ENCODE measurements at places on chromosomes 4 and X.

DNA sequence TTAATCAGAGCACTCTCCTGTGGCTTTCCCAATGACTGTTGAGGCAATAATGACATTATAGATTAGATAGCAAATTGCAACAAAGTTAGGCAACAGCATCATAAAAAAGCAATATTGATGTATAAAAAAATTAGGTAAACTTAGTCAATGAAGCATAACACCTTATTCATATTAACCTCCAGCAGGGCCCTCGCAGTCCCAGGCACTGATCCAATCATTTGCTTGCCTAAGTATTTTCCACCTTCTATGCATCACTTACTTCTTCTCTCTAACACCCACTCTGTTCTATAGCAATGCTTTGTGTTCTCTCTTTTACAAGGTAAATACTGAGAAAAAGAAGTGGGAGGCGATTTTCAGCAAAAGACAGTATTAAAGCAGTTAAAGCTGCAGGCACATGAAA, 833.5 kb upstream of the ADGRL3 start:
- no peak for DNase-seq

DNA sequence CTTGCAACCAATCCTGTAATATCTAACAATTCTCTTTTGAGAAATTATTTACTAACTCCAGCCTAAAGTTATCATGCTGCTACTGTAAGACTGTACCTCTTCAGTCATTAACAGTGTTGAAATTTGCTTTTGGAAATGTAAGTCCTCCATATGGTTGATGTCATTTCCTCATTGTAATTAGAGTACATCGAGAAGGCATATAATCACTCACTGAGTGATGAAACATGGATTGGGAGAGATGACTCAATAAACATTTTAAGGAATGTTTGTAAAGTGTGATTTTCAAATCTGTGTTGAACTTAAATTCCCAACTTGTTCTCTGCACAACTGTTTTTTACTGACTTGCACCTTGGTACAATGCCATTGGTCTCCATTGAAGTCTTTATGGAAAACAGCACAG, 61.2 kb downstream of the HMGB2 start:
- no peak for DNase-seq

- DNase-seq = no peak
These were observed 473.4 kb downstream of the PCDH7 start for GRCh38 chr4:31193521-31193920.

GRCh38 chr4:139641218-139641617, 24.4 kb upstream of the MGST2 start:
- no peak for DNase-seq

- DNase-seq = no peak
These were observed 12.9 kb upstream of the WDR19 start for GRCh38 chr4:39169426-39169825.

DNA sequence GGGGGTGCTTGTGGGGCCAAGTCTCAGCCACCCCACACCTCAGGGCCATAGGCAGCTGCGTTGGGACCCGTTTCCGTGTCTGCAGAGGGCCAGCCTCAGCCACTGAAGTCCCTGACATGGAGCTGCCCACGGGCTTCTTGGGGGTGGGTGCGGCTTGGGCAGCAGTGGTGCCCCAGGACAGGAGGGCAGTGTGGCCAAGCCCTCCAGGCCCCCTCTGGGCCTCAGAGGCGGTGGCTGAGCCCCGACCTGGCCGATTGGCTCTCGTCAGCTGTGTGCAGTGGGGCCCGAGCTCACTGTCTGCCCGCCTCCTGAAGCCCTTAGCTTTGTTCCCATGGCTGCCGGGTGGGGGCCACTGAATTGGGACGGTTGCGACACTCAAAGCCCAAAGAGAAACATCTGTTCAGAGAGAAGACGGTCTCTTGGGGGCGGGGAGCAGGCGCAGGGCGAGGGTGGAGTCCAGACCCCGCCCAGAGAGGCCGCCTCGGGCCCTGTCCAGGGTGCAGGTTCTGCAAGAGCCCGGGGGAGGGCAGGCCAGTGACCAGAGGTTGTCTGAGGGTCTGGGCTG, 9.1 kb downstream of the FGFR3 start:
- DNase-seq = no peak

GRCh38 chr4:175703956-175704600, 108.0 kb downstream of the GPM6A start:
- no peak for DNase-seq

GRCh38 chrX:6151971-6152370, 76.7 kb downstream of the NLGN4X start:
- no peak for DNase-seq

GRCh38 chr4:132395561-132395960, 753.5 kb upstream of the PCDH10 start:
- DNase-seq = no peak

GRCh38 chr4:159719531-159719930, 616.7 kb downstream of the RAPGEF2 start:
- no peak for DNase-seq

DNA sequence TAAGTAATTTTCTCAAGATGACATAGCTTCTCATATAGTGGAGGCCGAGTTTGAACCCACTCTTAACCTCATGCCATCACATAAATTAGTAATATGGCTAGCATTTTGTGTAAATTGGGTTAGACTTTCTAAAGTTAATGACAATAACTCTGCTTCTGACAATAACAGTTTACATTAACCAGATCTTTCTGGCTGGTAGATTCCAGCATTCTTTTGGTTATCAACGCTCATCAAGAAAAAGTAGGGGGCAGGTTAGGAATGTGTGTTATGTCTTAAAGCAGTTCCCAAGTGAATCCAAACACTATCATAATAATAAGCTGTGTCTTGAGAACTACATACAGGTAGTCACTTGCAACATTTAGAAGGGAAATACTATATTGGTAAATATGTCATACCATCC, 162.5 kb downstream of the PRDM5 start:
- no peak for DNase-seq

DNA sequence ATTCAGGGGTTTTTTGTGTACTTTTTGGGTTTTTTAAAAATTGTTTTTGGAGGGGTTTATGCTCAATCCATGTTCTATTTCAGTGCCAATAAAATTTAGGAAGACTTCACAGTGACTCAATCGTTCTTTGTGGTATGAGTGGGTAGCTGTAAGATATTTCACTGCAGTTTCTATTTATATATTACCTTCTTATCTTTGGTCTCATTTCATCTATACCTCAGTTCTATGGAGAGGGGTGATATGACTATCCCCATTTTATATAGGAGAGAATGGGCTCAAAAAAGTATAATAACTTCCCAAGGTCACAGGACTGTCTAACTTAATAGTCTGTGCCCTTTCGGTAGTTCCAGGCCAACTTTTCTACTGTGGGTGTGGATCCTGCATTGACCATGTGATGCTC, 74.4 kb downstream of the MSN start:
- no peak for DNase-seq

DNA sequence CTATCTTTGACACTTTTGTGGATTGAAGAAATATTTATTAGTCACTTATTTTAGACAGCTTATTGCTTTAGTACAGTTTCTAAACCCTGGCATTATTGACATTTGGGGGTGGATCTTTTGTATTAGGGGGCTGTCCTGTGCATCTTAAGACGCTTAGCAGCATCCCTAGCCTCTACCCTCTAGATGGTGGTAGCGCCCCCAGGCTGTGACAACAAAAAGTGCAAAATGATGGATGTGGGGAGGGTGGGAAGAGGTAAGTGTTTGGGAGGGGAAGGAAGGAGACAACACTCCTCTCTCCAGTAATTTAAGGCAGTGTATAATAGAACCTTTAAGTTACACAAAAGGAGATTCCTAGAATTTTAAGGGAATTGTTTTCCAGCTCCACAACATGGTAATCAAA, 1210.6 kb downstream of the C4orf33 start:
- no peak for DNase-seq

- no peak for DNase-seq
These were observed 49.3 kb downstream of the SLC10A7 start for GRCh38 chr4:146472404-146472803.

- DNase-seq = no peak
These were observed 100.4 kb downstream of the QRFPR start for GRCh38 chr4:121280425-121280824.

DNA sequence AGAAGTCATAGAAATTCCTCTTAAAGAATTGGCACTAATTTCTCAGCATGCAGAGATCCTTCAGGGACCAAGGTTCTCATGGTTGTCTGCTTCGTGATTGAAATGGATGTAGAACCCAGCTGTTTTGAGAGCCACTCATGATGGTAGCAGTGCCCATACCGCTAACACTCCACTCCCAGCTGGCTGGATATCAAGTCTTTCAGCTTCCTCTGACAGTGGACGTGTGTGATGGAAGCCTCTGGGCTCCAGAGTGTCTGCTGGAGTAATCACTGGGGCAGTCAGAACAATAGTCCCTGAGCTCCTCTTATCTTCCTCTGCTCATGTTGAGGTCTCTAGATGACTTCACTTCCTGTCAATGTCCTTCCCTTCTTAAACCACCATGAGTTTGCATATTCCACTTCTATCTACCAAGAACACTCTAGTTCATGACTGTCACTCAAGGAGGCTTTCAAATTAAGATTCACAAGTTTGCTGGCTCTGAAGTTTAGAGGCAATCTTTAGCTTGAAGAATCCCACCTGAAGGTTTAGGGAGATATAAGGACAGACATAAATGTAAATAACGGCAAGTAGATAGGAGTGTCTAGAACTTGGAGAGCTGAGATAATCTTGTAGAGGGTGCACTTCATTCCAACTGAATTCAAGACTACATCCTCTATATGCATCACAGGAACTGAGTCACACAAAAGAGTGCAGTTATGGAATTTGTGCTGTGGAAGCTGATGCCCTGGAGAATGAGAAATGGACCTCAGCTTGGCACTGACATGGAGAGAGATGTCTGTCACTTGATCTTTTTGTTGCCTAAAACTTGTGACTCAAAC, 64.5 kb upstream of the WDR1 start:
- DNase-seq = no peak

DNA sequence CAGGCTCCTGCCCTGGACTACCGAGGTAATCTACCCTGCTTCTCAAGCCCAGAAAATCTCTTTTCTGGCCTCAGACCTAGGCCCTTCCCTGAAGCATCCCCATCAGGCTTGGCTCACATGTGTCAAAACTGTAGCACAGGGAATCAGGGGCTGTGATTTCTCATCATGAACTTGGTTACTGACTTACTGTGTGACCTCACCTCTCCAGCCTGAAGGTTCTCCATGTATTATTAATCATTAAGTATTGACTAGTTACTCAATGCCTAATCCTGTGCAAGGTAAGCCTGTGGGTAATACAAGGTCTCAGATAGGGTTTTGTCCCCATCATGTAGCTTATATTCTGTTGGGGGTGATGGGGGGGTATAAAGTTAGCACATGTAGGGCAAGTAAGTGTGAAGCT, 6.8 kb downstream of the SRPX2 start:
- no peak for DNase-seq

GRCh38 chr4:26028133-26028792, 114.2 kb downstream of the SMIM20 start:
- no peak for DNase-seq

GRCh38 chrX:30910124-30910860, 21.2 kb upstream of the TAB3 start:
- DNase-seq = no peak

GRCh38 chr4:88283661-88284438, 511 bp downstream of the PPM1K start:
- no peak for DNase-seq

GRCh38 chrX:72019487-72019886, 108.8 kb downstream of the NHSL2 start:
- DNase-seq = no peak

GRCh38 chr4:104524026-104524425, 29.3 kb upstream of the CXXC4 start:
- DNase-seq = no peak

DNA sequence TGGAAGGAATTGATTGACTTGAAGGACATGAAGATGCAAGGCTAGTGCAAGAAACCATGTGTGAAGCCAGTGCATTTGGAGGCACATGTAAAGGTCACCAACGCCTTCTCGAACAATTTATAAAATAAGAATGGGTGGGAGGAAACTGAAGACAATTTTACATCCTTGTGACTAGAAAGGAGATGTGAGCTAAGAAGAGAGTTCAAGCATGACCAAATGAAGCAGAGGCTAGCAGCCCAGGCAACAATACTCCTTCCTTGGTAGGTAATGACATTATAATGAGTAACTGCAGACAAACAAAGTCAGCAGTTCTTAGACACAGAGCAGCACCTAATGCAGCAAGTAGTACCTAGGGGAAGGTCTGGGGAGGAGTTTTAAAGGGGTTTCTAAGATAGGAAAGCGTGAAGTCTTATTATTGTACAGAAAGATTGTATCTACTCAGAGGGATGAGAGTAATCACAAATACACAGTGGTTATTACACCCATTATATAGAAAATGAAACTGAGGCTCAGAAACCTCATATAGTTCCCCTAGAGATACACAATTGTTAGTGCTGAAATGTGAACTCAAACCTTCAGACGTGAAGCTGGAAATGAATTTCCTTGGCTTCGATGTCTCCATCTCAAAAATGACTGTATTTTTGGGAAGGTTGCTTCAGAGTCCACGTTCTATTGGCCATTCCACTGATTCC, 56.1 kb downstream of the ATXN3L start:
- DNase-seq = no peak

DNA sequence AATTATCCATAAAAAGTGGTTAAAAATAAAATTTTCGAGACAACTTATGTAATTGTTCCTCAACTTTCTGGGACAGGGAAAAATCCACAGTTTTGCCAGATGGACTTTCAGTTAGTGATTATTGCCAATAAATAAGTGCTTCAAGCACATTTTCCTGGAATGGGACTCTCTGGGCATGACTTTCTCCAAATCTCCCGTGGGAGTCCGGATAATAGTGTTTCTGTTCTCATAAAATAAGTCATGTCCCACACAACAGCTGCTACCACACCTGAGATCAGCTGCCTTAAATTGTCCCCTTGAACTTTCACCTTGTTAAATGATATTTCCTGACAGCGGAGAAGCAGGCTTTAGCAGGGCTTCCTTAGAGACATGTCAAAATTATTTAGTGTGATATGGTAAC, 133.4 kb upstream of the NAP1L5 start:
- no peak for DNase-seq

- no peak for DNase-seq
These were observed 20.6 kb upstream of the CLDN24 start for GRCh38 chr4:183342541-183343533.

DNA sequence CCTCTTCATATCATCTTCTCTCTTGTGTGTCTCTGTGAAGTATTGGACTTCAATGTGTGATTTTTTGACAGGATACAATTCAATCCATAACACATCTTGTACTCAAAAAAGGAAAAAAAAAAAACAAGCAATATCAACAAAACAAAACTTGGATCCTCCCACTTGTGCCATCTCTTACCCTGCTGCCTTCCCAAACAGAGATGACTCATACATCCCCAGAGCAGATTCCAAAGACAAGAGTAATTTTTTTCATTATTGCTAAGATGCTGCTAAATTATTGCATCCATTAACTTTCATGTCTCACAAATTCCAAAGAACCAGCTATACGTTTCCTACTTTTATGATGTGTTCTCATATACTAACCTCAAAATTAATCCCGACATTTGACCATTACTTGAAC, 479.2 kb downstream of the GBA3 start:
- DNase-seq = no peak

GRCh38 chr4:16757080-16757521, 141.3 kb downstream of the LDB2 start:
- no peak for DNase-seq

Data from SW 1271 (cell line).